CD4-positive, alpha-beta memory T cell (primary cell): ENCODE measurements at places on chromosomes 5 and 9. TPM values are rescaled to one million over a fixed set of nuclear protein-coding genes. Genes with fewer than 3 reads are reported as not detected.

The LCN2 gene
- total RNA-seq = not detected

The C9orf43 gene
- total RNA-seq = 0.86 TPM

The TOR1B gene
- 33.0 TPM for total RNA-seq

The ZNF608 gene
- total RNA-seq = not detected

The PCDHB4 gene
- total RNA-seq = not detected

The OR1Q1 gene
- total RNA-seq = not detected

DNA sequence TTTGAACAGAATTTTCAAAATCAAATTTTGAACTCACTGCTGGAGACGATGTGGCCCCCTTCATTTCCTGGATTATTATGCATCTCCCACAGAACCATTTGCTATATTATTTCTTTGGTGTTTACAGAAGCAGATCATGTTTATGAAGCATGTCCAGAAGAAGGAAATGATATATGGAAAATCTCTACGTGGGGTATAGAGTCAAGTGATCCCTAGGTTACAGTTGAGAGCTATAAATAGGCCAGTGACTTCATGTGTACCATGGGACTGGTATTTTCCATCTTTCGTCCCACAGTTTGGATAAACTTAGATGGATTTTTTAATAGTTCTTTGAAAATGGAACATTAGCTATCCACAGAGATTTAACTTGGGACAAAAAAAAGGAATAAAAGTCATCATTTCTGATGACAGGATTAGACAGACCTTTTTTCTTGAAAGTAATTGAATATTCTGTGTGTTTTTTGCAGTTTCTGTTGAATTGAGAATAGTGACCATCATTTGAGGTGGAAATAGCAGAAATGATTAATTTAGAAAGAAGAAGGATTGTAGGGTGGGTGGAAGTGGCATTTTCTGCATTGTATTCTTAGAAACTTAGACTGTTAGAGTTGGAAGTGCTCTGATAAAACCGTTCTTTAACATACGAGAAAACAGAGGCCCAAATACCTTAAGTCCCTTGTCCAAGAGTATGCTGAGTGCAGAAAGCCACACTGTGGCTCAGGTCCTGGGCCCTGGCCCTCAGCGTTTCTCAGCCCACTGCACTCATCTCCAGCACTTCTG, 136.4 kb downstream of the PIP5K1B start:
- no peak for DNase-seq

DNA sequence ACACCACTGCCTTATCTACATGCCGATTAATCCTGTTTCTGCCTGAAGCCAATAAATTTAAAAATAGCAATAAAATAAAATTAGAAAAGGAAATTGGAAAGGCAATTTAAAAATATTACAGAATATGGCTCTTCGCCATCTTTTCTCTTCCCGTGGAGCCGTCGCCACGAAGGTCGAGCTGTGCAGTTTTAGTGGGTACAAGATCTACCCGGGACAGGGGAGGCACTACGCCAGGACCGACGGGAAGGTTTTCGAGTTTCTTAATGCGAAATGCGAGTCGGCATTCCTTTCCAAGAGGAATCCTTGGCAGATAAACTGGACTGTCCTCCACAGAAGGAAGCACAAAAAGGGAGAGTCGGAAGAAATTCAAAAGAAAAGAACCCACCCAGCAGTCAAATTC, 41.7 kb upstream of the SMC5 start:
- no peak for DNase-seq

DNA sequence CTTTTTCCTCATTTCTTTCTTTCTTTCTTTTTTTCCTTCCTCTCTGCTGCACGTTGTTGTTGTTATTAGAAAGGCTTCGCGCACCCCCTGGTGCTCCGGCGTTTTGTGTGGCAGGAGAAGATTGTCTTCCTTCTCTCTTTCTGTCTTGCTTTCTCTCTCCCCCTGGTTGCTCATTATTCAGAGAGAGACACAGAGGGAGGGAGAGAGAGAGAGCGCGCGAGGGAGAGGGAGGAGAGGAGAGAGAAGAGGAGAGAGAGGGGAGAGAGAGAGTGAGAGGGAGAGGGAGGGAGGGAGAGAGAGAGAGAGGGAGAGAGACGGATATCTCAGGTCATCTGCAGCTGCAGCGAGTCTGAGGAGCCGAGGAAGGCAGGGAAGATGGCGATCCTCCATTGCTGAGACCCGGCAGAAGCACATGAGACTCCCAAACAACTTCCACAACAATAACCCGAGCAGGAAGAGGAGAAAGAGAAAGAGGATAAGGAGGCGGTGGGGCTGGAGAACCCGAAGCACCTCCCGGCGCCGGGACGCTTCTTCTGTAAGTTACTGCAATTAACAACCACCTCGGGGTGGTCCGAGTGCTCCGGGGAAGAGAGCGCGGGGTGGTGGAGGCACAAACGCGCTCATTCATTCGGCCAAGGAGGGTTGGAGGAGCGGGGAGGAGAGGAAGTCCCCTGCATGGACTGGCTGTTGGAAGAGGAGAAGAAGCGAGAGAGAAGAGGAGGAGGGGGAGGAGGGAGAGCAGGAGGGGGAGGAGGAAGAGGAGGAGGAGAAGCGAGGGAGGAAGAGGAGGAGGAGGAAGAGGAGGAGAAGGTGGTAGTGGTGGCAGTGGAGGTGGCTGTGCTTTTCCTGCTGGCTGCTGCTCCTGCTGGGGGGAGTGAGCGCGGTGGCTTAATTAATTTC, at the start of gene ZNF462:
ZNF462 (plus strand) TSS at position 346 of the 900 bp plus-strand sequence. CDS start 60,218 bp downstream, outside the sequence.
- no peak for DNase-seq

GRCh38 chr9:5748438-5748837, 84.5 kb downstream of the ERMP1 start:
- DNase-seq = no peak

- no peak for DNase-seq
These were observed 69.5 kb upstream of the HSPB3 start for GRCh38 chr5:54385994-54386393.

DNA sequence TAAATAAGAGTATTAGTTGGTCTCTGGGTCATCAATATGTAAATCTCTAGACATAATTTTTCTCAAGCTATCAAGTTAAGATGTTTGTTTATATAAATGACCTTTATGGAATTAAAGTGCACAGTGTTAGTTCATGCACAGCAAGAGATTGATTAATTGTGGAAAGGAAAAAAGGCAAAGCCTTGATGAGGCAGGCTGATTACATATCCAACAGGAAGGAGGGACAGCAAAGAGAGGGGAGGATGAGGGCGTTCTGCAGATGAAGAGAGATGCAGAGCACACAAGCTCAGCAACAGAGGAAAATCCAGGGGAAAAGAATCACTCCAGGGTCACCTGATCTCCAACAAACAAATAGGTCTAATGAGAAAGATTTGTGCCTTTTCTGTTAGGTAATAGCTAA, 16.5 kb downstream of the NTRK2 start:
- no peak for DNase-seq

DNA sequence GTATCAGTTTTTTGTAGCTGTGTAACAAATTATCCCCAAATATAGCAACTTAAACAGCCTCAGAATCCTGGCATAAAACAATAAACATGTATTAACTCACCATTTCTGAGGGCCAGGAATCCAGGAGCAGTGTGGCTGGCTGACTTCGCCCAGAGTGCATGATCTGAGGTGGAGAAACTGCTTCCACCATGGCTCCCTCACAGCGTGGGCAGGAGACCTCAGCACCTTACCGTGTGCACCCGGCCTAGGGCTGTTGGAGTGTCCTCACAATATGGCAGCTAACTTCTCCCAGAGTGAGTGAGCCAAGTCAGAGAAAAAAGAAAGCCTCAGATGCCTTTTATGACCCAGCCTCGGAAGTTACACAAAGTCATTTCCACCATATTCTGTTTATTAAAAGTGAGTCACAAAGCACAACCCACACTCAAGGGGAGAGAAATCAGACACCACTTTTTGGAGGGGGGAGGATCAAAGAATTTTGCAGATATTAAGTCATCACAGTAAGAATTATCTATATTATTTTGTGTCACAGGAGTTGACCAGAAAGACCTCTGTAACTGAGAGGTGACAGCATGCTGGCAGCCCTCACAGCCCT, 59.6 kb downstream of the TSTD2 start:
- DNase-seq = no peak

DNA sequence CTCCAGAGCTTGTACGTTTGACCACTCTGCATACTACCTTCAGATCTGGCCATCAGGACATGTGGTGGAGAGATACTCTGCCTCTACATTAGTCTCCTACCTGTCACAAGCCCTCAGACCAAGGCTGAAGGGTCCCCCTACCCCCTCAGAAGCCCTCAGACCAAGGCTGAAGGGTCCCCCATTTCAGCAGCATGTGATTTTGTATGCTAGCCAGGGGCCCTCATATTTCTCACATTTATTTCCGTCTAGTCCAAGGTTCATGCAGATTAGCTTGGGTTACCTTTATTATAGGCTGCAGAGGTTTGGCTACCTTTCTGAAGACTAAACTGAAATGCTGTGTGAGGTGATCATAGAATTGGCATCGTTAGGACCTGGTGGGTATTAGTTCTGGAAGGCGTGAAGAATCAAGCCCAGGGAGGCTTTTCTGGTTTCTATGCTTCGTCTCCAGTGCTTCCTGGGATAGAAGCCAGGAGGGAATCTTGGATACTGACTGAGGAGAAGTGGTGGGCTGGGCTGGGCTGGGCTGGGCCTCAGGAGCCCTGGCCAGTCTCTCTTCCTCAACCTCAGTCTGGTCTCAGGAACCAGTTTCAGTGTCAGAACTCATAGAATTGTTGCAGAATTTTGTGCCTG, 2.8 kb downstream of the SMIM32 start:
- DNase-seq = no peak

- DNase-seq = no peak
These were observed 120.6 kb downstream of the TRIO start for GRCh38 chr5:14263699-14264098.

DNA sequence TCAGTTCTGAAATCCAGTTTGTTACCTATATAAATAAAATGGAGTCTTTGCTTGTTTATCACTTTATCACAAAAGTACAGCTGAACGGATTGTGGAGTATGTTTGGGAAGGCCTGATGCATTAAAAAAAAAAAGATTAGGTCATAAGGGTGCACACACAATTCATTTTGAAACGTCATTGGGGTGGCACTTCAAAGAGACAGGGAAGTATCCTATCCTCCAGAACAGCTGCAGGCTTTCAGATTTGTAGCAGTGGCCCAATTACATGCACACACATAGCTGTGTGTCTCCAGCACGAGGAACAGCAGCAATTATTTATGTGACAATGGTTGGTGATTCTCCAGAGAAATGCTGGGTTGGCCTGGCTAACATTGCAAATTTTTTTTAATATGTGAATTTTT, 46.8 kb upstream of the FER start:
- no peak for DNase-seq

DNA sequence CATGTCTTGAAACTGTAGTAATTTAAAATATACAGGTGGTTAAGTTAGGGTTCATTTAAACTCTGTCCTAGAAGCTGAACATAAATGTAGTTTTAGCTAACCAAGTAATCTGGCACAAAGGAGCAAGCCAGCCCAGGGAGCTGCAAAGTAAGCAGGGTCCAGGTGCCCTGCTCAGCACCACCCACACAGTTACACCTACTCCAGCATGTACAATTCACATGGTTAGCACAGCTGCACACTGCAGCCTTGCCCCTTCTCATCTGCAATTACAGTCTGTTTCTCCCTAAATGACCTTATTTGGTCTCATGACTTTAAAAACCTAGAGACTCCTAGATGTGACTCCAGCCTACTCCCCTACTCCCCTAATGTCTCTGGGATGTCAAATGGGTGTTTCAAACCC, 128.4 kb downstream of the EPB41L4A start:
- no peak for DNase-seq

DNA sequence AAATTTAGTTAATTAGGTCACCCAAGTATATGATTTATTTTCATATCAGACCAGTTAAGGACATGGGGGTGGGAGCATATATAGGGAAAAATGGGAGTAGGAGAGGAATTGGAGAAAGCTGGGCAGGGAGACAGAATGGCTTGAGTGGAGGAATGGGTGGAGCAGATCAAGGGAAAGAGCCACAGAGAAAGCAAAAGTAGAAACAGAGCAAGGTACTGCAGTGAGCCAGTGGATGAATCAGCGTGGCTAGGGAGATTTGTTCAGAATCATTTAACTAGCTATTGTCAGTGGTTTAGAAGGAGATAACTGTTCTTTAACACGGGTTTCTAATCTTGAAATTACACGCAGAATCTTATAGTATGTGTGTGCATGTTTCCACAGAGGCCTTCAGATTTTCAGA, 37.4 kb downstream of the SNX24 start:
- no peak for DNase-seq

DNA sequence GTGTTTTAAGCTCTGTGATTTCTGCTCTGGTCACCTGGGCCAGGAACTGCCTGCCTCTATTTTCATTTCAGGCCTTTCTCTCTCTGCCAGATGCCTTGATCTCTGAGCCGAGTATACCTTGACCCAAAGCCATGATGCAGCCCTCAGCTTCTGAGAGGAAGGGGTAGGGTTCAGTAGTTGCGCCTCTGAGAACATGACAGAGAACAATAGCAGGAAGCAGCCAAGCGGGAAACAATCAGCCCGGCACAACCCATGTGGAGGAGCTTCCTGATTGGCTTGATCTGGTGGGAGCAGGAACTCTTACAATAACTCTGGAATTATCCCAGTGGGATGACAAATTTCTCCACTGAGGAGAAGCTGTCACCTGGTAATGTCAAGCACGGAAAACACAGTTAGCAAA, 127.4 kb downstream of the PALM2AKAP2 start:
- no peak for DNase-seq

DNA sequence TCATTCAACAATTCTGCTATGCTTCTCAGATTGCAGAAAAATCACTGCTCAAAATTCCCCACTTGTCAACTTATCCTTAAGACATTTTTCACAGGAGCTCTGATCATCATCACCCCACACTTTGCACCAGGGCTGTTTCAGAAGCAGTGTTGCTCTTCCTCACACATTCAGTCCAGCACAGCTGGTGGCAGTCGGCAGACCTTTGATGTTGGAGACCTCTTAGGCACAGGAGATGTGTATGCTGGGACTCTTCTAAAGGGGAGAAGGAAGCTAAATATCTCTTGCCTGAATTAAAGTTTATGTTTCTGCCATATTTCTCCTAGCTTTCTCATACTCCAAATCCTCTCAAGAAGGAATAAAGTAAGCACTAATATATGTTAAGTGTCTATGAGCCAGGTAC, 44.8 kb upstream of the SSBP2 start:
- no peak for DNase-seq

DNA sequence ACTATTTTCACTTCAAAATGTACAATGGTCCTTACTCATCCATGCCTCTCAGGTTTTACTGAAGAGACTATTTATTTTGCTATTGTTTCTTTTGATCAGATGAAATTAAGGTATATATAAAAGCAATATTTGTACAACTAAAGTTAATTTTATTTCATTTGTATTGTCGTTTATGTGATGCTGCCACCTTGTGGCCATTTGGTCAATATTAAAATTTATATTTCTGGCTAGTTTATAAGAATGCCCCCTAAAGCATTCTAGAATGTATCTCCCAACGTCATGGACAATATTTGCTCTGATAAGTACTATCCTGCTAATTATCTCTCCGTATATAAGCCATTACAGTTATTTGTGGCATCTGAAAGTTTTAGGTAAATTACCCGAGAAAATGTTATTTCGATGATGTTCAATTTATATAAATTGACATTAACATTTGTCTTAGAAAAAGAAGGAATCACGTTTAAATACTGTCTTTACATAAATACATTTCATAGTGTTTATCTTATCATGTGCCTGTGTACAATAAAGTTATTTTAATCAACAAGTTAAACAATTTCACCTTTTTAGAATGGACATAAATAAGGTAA, 680.0 kb downstream of the TAF11L14 start:
- no peak for DNase-seq
